ENCODE measurements at places on chromosomes 3 and 15. TPM values are rescaled to one million over a fixed set of nuclear protein-coding genes. Genes with fewer than 3 reads are reported as not detected.

The GPR171 gene
- 153 TPM for total RNA-seq

The ARPIN gene
- not detected for total RNA-seq

The WDR72 gene
- not detected for total RNA-seq

The CDCP1 gene
- total RNA-seq: 7.0 TPM

The SLC12A8 gene
- total RNA-seq: 4.3 TPM

The AGBL1 gene
- total RNA-seq: not detected

The CADM2 gene
- total RNA-seq: 0.30 TPM

DNA sequence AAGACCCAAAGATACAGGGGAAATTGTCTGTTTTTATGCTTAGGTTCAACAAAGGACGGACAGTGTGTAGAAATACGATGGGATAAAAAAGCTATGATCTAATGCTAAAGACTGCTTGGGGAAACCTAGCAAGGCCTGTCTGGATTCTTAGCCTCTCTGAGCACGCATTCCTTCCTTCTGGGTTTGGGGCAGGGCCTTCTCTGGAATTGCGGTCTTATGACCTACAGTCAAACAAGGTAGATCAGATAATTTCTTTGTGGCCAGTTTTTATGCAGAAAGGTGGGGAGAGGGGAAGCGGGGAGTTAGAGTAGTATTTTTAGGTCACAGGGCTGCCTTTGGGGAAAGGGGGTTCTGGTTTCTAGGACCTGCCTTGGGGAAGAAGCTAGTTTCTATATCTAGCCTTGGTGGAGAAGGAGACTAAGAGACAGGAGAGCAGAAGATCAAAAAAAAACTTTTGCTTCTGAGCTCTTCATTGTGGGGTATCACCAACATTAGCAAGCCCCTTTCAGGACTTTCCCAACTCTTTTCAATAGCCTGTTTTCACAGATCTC is 39.1 kb upstream of the LIPC start:
- peaks cover 10% of the 10 kb centered on the region for H3K27me3 ChIP-seq
- H3K36me3 ChIP-seq: no peaks in the 10 kb centered on the region
- no peaks in the 10 kb centered on the region for H3K4me1 ChIP-seq
- no peak overlapping the region for H3K4me3 ChIP-seq

GRCh38 chr15:33182278-33182905 is 12.1 kb downstream of the FMN1 start:
- no peak for DNase-seq
- H3K4me1 ChIP-seq: peaks cover 2% of the 10 kb centered on the region
- no peak overlapping the region for H3K4me3 ChIP-seq
- H3K36me3 ChIP-seq: no peaks in the 10 kb centered on the region
- no peak overlapping the region for H3K27ac ChIP-seq
- peaks cover 13% of the 10 kb centered on the region for H3K27me3 ChIP-seq

GRCh38 chr3:136818191-136818768 is 646 bp upstream of the SLC35G2 start:
- H3K27me3 ChIP-seq: peaks cover 45% of the 10 kb centered on the region
- DNase-seq: peak; percentile 69
- H3K4me1 ChIP-seq: peaks cover 19% of the 10 kb centered on the region
- H3K36me3 ChIP-seq: peaks cover 5% of the 10 kb centered on the region

DNA sequence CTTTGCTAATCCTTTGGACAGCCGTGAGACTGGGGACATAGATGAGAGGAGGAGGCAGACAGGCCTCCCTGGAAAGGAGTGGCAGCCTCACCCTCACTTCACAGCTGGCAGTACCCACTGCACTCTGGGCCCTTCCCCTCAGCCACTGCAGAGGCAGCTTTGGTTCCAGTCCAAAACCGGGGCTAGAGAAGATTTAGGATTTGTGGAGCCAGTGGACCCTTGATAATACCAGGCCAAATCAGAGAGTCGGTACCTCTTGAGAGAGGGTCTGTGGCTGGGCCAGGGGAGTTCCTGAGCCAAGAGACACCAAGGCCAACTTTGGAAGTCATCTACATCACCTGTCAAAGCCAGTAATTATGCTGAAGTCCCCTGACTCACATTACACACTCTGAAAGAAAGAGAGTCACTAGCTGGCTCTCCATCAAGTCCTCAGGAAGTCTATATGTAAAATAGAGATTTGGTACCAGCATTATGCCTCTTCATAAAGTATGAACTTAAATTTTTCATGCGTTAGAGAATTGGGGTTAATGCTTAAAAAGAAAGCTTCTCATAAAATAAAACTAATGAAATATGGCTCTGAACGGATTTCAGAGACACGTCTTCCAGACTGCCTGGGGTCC is 244.1 kb upstream of the SEMA6D start:
- no peak for DNase-seq
- no peaks in the 10 kb centered on the region for H3K4me1 ChIP-seq
- no peaks in the 10 kb centered on the region for H3K36me3 ChIP-seq
- H3K27me3 ChIP-seq: no peaks in the 10 kb centered on the region

- H3K36me3 ChIP-seq: no peaks in the 10 kb centered on the region
- H3K27me3 ChIP-seq: peaks cover 70% of the 10 kb centered on the region
- H3K4me3 ChIP-seq: no peak overlapping the region
- H3K4me1 ChIP-seq: no peaks in the 10 kb centered on the region
- no peak for DNase-seq
Observed at GRCh38 chr15:44029940-44030568, 165.0 kb downstream of the FRMD5 start.

DNA sequence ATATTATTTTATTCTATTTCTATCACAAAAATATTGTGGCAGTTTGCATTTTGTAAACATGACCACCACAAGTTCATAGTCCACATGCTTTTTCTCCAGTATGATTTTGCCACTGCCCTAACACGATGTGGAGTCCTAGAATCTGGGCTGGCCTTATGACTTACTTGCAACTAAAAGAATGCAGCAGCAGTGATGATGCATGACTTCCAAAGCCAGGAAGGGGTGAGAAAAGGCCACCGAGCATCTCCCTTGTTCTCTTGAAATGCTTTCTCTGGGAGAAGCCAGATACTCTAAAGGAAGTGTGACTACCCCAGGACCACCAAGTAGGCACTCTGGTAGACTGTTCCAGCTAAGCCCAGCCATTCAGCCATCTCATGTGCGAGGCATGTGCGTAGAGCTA is 191.6 kb upstream of the MRPL3 start:
- DNase-seq: no peak
- H3K4me1 ChIP-seq: no peaks in the 10 kb centered on the region
- no peak overlapping the region for H3K4me3 ChIP-seq
- H3K36me3 ChIP-seq: no peaks in the 10 kb centered on the region
- peaks cover 18% of the 10 kb centered on the region for H3K27me3 ChIP-seq

GRCh38 chr3:119098619-119099222 is 47.2 kb upstream of the TEX55 start:
- no peaks in the 10 kb centered on the region for H3K36me3 ChIP-seq
- DNase-seq: no peak
- peaks cover 12% of the 10 kb centered on the region for H3K27me3 ChIP-seq
- H3K27ac ChIP-seq: no peak overlapping the region

GRCh38 chr3:120338517-120338916 is 10.6 kb downstream of the LRRC58 start:
- H3K27ac ChIP-seq: no peak overlapping the region
- peaks cover 58% of the 10 kb centered on the region for H3K36me3 ChIP-seq
- no peak for DNase-seq

- H3K27ac ChIP-seq: no peak overlapping the region
- no peak overlapping the region for H3K4me3 ChIP-seq
- DNase-seq: no peak
- H3K4me1 ChIP-seq: no peaks in the 10 kb centered on the region
Observed at GRCh38 chr3:10444511-10444910, 60.9 kb downstream of the ATP2B2 start.

- no peak overlapping the region for H3K4me3 ChIP-seq
- H3K36me3 ChIP-seq: no peaks in the 10 kb centered on the region
- H3K27me3 ChIP-seq: peaks cover 2% of the 10 kb centered on the region
- no peak overlapping the region for H3K27ac ChIP-seq
- no peaks in the 10 kb centered on the region for H3K4me1 ChIP-seq
Observed at GRCh38 chr3:110526777-110527727, 544.6 kb upstream of the NECTIN3 start.

- no peak for DNase-seq
- peaks cover 3% of the 10 kb centered on the region for H3K4me1 ChIP-seq
- H3K4me3 ChIP-seq: no peak overlapping the region
- H3K27me3 ChIP-seq: no peaks in the 10 kb centered on the region
- no peak overlapping the region for H3K27ac ChIP-seq
Observed at GRCh38 chr15:85757073-85757938, 37.4 kb downstream of the KLHL25 start.

DNA sequence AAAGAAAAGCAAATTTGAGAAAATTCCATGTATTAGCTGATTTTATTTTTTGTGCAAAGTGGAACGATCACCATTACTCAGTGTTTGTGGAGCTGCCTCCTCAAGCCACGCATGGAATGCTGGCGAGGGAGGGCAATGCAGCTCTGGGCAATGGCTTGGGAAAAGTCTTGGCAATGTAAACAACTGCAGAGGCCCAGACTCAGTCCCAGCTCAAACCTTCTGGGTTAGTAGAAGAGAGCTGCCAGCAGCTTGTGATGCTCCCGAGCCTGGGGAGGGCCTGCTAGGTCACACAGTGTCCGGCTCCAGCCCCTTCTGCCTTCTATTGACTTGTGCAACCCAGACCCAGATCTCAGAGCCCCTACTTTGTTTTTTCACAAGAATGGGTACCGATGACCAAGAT is 4.3 kb downstream of the EPHB1 start:
- H3K27me3 ChIP-seq: peaks cover 53% of the 10 kb centered on the region
- DNase-seq: no peak
- H3K36me3 ChIP-seq: peaks cover 4% of the 10 kb centered on the region
- H3K27ac ChIP-seq: no peak overlapping the region

- no peaks in the 10 kb centered on the region for H3K36me3 ChIP-seq
- no peak overlapping the region for H3K27ac ChIP-seq
- DNase-seq: no peak
Observed at GRCh38 chr3:137568880-137569279, 195.2 kb upstream of the SOX14 start.

GRCh38 chr15:40338041-40338657 is 2.6 kb downstream of the CCDC9B start:
- peak; percentile 83 for DNase-seq
- H3K4me3 ChIP-seq: no peak overlapping the region
- H3K27ac ChIP-seq: no peak overlapping the region
- peaks cover 2% of the 10 kb centered on the region for H3K27me3 ChIP-seq
- peaks cover 7% of the 10 kb centered on the region for H3K4me1 ChIP-seq

- H3K27ac ChIP-seq: no peak overlapping the region
- no peaks in the 10 kb centered on the region for H3K27me3 ChIP-seq
- H3K36me3 ChIP-seq: no peaks in the 10 kb centered on the region
- no peak for DNase-seq
- H3K4me3 ChIP-seq: no peak overlapping the region
Observed at GRCh38 chr3:64828276-64828675, 140.5 kb upstream of the ADAMTS9 start.

DNA sequence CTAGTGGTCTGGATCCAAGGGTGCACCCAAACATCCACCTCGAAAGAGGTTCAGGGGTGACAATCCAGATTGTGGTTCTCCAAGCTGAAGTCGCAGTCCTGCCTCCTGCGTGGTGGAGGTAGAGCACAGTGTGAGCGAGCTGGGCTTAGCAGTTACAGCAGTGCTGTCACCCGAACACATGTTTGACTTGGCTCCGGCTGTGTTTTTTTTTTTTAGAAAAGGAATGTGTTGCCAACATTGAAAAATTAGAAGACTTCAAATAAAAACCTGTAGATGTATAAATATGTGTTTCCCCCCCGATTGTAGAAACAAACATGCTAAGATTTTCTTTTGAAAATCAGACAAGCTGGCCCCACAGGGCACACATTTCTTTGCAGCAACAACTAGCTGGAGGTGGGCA is 530.8 kb downstream of the SHQ1 start:
- no peaks in the 10 kb centered on the region for H3K27me3 ChIP-seq
- no peak for DNase-seq
- no peaks in the 10 kb centered on the region for H3K4me1 ChIP-seq
- H3K4me3 ChIP-seq: no peak overlapping the region
- no peak overlapping the region for H3K27ac ChIP-seq
- H3K36me3 ChIP-seq: no peaks in the 10 kb centered on the region

DNA sequence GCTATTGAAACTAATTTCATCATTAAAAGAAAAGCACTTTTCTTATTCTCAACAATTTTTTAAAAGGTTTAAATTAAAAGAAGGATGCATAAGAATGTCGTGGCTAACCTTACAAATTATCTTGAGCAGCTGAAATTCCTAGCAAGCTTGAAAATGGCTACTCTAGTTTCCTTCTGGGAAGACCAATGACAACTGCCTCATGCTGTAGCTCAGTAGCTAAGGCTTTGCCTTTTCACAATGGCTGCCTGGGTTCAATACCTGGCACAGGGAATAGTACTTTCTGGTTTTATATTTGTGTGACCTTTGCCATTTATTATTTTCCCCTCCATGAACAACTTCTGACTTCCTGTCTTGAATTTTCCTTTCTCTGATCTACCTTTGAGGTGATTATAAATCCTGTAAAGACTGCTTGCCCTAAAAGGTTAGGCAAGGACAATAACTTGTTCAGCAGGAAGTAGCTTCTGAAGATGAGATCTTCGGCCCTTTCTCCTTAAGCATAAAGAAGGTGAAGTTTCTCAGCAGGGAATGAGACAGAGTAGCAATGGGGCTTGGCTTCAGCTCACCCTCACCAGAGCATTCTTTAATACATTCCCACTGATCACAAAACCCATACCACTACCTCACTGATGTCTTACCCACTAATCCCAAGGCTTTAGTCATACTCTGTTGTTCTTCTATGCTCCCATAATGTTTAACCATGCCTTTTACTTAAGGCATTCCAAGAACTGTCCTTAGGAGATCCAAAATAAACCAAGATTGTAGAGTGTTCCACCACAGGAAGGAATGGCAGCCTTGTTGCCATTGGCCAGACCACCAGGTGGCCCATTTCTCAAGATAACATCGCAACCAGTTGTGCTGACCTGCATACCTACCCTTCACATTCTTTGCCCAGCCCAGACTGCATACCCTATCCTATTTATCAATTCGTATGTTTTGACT is 276.8 kb downstream of the ULK4 start:
- H3K27me3 ChIP-seq: no peaks in the 10 kb centered on the region
- no peak overlapping the region for H3K27ac ChIP-seq
- H3K4me1 ChIP-seq: no peaks in the 10 kb centered on the region
- no peak for DNase-seq
- H3K4me3 ChIP-seq: no peak overlapping the region

DNA sequence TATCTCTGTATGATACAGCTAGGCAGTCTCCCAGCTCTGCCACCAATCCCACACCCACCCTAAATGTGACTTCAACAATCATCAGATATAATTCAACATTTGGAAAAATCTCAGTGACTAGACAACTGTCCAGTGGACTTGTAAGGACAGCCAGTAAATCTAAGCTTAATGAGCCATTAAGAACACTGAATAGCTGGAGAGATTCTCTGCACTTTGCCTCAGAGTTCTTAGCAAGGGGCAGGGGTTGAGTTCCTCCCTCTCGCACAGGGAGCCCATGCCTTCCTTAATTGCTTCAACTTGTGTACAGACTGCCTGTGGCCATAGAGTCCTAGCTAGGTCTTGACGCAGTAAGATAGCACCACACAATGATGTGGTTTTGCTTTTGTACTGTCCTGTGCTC is 15.6 kb downstream of the MEX3B start:
- H3K27ac ChIP-seq: no peak overlapping the region
- no peak overlapping the region for H3K4me3 ChIP-seq
- DNase-seq: no peak
- H3K4me1 ChIP-seq: no peaks in the 10 kb centered on the region
- no peaks in the 10 kb centered on the region for H3K36me3 ChIP-seq
- H3K27me3 ChIP-seq: peaks cover 4% of the 10 kb centered on the region
